ENCODE measurements at places on chromosomes 1 and 21.

- DNase-seq = peak; percentile 60
Observed at GRCh38 chr1:40316595-40317393, at the start of gene COL9A2. COL9A2 (minus strand) TSS chr1:40317286; CDS start chr1:40317197, 89 bp downstream.

GRCh38 chr1:14106126-14106525, 406.1 kb downstream of the PRDM2 start:
- DNase-seq = no peak

GRCh38 chr21:44854664-44855446, 18.6 kb downstream of the PTTG1IP start:
- DNase-seq = no peak

- DNase-seq = no peak
Observed at GRCh38 chr1:226417350-226417749, 9.5 kb upstream of the PARP1 start.

- no peak for DNase-seq
Observed at GRCh38 chr1:244097523-244098405, 46.7 kb downstream of the ZBTB18 start.

DNA sequence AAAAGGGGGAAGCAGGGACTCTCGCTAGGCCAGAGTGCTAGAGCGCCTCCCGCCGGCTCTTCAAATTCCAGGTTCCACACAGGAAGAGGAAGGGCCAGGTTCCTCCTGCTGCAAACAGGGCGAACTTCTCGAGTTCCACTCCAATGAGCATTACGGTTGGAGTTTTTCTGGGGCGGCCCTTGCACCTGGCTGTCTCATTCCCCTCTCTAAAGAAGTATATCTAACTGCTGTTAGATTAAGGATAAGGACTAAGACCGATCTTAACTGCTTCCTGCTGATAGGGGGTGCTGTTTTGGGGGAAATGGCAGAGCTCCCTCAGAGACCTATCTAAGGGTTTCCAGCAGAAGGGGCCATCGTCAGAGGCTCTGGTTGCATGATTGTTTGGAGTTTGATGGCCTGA, 138.0 kb downstream of the RABGAP1L start:
- DNase-seq = no peak

DNA sequence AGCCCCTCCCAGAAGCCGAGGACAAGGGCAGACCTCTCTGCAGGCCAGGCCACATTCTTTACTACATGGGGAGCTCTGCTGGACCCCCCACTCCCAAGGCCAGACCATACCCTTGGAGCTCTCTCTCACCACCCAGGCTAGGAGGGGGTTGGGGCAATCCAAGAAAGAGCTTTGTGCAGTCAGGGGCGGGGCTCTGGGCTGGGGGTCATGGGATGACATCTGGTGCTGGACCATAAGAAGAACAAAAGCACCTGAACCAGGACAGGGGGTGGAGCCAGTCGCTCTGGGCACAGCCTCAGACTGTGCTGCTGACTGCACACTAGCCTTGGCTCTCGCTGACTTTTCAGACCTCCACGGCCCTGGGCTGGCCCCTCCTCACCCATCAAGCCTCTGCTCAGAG, 23.1 kb upstream of the AJAP1 start:
- DNase-seq = no peak

- no peak for DNase-seq
Observed at GRCh38 chr21:40337981-40338380, 470.7 kb downstream of the PCP4 start.

- DNase-seq = no peak
Observed at GRCh38 chr1:225919906-225920305, 4.1 kb downstream of the PYCR2 start.

DNA sequence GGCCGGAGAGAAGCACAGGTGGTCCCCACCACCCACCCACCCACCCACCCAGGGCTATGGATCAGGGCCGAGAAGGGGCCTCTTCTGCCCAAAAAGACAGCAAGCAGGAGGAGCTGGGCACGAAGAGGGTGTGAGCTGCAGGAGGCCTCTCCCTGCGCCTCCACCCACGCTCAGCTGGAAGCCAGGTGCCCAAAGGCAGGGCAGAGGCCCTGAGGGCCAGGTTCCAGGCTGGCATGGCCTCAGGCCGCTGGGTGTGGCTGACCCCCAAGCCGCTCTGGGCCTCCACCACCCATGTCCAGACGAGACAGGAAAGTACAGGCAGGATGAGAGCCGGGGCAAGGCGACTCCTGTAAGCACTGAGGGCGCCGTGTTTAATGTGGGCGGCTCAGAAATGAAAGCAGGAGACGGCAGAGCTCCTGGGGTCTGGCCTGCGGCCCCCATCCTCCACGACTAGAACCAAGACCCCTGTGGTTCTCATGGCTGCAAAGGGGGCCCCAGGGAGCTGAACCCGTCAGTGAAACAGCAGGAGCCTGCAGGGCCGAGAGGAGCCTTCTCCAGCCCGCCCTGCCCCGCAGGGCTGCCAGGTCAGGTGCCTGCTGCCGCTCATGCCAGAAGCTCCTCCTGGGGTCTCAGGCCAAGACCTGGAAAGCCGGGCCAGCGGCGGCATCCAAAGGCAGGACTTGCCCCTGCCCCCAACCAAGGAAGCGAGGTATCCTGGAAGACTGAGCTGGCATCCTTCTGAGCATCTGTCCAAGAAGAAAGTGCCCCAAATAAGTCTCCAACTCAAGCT, 56.0 kb downstream of the MEGF6 start:
- DNase-seq = no peak

DNA sequence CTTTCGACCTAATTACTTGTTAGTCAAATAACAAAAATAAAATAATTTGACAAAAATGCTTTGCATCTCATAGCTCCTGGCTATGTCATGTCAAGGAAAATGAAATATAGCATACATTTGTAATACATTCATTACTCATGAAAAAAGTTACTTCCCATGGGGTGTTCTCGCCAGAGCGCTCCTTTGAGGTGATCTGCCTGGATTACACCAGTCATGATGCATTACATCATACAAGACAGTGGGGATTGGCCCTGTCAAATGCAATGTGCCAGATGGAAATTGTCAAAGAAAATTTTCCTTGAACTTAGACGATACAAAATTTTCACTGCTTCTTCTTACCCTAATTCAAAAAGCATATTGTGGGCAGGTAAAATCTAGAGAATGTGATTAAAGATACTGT, 215.6 kb upstream of the B3GALT2 start:
- no peak for DNase-seq

DNA sequence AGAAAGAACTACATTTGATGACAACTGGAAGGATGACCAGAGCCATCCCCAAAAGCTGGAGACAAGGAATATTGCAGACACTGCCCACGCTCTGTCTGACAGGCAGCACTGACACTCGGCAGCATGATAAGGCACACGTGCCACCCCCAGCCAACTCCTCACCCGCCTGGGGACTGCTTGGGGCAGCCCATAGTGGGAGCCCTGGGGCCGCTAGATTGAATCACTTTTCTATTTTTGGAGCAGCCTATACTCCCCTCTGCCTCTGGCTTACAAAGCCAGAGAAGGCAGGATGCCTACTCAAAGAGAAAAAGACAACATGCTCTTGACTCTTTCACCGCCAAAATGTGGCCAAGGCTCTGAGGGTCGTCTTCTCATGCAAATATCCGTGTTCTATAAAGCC, 1.3 kb downstream of the SMG5 start:
- peak; percentile 51 for DNase-seq

- no peak for DNase-seq
Observed at GRCh38 chr1:8584316-8584715, 233.1 kb downstream of the RERE start.

DNA sequence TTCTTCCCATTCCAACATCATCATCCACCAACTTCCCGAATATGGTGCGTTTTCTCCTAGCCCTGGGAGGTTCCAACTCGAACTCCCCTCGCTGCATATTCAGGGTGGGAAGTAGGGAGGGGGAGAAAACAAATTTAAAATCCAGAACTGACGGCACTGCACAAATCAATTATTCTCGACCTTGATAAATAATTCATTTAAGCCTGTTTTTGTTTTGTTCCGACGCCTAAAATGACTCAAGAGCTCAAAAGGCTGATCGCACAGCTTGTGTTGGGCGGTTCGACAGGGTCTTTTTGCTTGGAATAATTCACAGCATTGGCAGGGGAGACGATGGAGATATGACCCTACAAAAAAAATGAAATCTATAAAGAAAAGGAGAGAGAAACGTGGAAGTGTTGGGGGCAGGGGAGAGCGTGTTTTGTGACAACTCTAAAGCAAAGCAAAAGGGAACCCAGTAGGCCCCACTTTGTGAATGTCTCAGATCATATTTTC, 3.1 kb upstream of the BARHL2 start:
- no peak for DNase-seq

- no peak for DNase-seq
Observed at GRCh38 chr1:22709891-22710700, 543 bp upstream of the EPHB2 start.

GRCh38 chr1:100461222-100461621, 76.7 kb upstream of the GPR88 start:
- no peak for DNase-seq

- DNase-seq = no peak
Observed at GRCh38 chr1:63268876-63269275, 53.5 kb upstream of the FOXD3 start.

DNA sequence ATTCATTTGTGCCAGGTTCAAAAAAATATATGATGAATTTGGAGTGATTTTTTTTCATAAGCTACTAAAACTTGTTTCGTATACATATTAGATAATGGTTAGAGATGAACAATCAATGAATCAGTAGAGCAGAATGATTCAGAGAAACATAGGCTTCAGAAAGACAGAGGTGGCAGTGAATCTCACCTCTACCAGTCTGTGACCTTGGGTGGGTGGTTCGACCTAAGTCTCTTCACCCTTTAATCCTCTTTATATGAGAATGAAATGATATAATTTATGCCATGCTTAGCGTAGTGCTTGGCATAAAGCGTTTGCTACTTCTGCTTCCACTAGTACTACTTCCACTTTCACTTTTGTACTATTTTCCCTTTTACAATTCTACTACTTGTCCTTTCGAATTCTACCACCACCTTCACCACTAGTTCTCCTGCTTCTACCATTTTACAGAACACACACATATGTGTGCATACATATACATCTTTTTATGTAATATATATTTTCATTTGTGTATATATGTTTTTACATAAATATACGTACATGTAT, 45.1 kb downstream of the FYB2 start:
- no peak for DNase-seq

GRCh38 chr1:6512908-6513280, 21.4 kb upstream of the PLEKHG5 start:
- DNase-seq = no peak

- DNase-seq = peak; percentile 14
Observed at GRCh38 chr21:42453224-42453985, 42.6 kb downstream of the RSPH1 start.

DNA sequence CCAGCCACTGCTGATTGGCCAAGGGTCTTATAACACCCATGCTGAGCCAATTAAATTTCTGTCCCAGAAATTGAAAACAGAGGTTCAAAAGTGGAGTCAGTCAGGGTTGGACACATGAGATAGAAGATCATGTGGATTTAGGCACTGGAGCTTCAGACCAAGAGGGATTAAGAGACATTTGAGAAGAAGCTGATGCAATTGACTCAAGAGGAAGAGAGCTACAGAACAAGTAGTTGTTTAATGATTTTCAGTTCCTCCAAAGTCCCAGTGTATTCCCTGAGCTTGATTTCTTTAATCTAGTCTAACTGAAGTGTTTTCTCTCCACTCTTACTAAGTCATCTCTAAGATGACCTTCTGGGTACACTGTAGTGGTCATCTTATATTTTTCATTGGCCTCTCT, 227.1 kb downstream of the DUSP10 start:
- no peak for DNase-seq

- no peak for DNase-seq
Observed at GRCh38 chr1:245810789-245811337, 656.1 kb downstream of the KIF26B start.

DNA sequence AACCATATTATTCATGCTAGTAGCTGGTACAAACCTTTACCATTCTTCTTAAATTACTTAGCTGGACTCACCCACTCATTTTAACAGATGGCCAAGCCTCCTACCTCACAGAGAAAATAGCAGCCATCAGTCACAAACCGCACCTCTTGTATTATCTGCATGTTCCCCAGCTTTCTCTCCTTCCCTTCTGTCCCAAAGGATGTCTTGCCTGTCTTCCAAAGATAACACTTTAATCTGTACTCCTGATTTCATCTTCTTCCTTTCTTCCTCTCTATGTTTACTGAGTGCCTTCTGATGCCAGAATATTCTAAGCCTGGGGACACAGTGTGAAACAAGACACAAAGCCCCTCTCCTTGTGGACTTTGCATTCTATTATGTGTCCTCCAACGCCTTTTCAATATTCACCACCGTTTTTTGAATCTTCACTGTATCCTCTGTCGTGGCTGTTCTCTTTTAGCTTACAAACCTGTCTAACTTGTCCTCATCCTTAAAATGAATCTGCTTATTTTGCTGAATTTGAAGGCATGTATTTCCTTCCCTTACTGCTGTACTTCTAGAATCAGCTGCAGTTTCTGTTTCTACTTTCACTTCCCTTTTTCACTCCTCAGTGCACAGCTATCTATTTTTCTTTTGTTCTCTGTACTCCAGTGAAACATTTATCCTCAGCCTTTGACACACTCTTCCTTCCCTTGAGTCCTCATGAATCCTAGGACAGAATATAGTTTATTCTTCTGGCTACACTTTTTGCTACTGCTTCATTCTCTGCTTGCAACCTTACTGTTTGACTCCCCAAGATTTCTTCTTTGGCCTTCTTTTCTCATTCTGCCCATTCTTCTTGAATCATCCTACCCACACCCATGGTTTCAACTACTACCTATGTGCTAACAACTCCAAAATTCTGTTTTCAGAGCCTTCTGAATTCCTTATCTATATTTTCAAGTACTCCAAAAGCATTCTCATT, 216.9 kb upstream of the SAMSN1 start:
- no peak for DNase-seq

DNA sequence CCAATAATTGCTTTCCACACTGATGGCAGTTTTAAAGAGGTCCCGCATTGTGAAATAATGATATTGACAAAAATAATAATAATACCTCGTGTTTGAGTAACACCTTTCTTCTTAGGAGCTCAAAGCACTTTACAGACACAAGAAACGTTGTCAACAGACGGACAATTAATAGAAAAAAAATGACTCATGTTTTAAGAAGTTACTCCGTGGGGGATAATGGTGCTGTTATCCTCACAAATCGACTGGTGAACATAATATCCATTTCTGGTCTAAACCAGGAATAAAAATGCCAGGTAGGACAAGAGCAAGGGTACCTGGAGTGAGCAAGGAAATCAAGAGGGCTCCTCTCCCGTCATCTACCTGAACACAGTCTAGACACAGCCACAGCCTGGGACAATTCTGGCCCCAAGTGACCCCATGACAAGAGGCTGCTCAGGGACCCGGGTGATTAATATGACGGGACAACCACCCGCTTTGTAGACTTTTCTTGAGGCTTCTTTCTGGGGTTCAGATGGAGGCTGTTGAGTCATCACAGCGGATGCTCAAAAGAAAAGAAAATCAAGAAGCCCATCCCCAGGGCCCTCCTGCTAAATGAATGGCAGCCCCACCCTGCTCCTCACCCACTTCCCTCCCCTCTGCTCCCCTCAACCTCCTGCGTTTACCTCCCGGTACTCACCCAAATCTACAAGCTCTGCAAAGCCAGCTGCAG, 146.2 kb upstream of the IRF2BP2 start:
- DNase-seq = no peak

- DNase-seq = no peak
Observed at GRCh38 chr1:172427191-172427590, 6.7 kb downstream of the C1orf105 start.

Data from activated naive CD4-positive, alpha-beta T cell treated with anti-CD3 and anti-CD28 coated beads, Interleukin-2, amount 10 ng/mL, durations not matched to agents 7 days and 5 days (primary cell).